Epithelial cell of proximal tubule (primary cell): ENCODE measurements at places on chromosomes 7 and 10. TPM values are rescaled to one million over a fixed set of nuclear protein-coding genes. Genes with fewer than 3 reads are reported as not detected.

HYAL4 gene
- not detected in 2 replicates for total RNA-seq

GRCh38 chr7:106421181-106421762 is 136.5 kb upstream of the NAMPT start:
- DNase-seq = peak; percentile 86

- no peak for DNase-seq
These were observed 62.0 kb upstream of the JCAD start for GRCh38 chr10:30121401-30121800.

DNA sequence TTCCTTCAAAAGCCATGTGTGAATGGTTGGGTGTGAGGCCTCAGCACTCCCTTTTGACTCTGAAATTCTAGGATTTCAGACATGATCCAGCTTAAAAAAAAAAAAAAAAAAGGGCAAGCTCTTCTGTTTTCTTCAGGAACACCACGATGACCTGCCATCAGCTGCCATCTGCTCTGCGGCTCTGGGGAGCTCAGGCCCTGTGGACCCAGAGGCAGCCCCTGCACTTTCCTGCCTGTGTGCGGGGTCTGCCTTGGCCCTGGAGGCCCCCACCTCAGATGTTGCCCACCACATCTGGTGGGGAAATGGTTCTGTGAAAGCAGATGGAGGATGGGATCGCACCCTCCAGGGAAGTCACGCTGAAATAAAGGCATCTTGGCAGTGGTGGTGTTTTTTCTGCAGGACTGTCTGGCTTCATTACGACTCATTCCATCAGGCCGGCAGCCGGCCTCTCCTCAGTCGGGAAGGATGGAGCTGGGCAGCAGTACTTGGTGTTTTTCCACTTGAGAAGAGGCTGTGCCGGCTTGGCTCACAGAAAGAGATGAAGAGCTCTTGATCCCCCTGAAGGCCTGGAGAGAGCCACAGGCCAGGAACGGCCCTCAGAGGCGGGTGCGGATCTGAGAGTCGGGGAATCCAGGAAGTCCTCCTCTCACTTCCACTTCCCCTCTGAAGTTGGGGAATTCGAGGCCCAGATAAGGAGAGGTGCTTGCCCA is 66.1 kb upstream of the AQP1 start:
- DNase-seq = no peak

GRCh38 chr7:84248843-84249242 is 54.3 kb upstream of the SEMA3A start:
- DNase-seq = no peak

GRCh38 chr10:86335831-86336230 is 30.8 kb downstream of the GRID1 start:
- no peak for DNase-seq
